ENCODE measurements at places on chromosomes 2 and 18. TPM values are rescaled to one million over a fixed set of nuclear protein-coding genes. Genes with fewer than 3 reads are reported as not detected.

DNA sequence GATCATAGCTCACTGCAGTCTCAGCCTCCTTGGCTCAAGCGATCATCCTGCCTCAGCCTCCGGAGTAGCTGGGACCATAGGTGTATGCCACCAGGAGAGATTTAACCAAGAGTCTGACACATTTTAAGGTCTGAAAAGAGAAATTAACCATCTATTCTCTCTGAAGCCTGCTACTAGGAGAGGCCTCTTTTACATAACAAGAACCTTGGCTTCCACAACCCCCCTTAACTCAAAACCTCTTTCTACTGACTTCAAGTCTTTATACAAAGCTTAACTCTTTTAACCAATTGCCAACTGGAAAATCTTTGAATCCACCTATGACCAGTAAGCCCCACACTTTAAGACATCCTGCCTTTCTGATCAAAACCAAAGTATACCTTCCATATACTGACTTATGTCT, 279.9 kb upstream of the CELF4 start:
- no peaks in the 10 kb centered on the region for H3K36me3 ChIP-seq
- DNase-seq: no peak
- no peak overlapping the region for H3K4me3 ChIP-seq

The DNAH6 gene
- 3.8 TPM for total RNA-seq

DNA sequence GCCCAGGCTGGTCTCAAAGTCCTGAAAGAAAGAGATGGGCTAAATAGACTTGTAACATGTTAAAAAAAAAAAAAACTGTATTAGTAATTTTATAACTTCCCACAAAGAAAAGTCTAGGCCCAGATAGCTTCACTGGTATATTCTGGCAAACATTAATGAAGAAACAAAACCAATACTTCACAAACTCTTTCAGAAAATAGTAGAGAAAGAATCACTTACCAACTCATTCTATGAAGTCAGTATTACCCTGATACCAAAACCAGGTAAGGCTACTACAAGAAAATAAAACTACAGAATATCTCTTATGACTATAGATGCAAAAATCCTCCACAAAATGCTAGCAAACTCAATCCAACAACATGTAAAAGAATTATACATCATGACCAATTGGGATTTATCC, 59.9 kb upstream of the ODC1 start:
- peaks cover 6% of the 10 kb centered on the region for H3K27me3 ChIP-seq
- H3K36me3 ChIP-seq: no peaks in the 10 kb centered on the region
- H3K4me1 ChIP-seq: no peaks in the 10 kb centered on the region
- no peak overlapping the region for H3K4me3 ChIP-seq

- H3K4me1 ChIP-seq: no peaks in the 10 kb centered on the region
- H3K27ac ChIP-seq: no peak overlapping the region
- no peaks in the 10 kb centered on the region for H3K27me3 ChIP-seq
- no peaks in the 10 kb centered on the region for H3K36me3 ChIP-seq
Measured at GRCh38 chr2:117190856-117191559, 623.5 kb upstream of the DDX18 start.

The ZC3H6 gene
- total RNA-seq: 5.5 TPM

The HOXD4 gene
- total RNA-seq: 37.0 TPM

The SULT1C4 gene
- total RNA-seq: 27.5 TPM

The FSIP2 gene
- 3.3 TPM for total RNA-seq

The KHK gene
- 28.4 TPM for total RNA-seq

DNA sequence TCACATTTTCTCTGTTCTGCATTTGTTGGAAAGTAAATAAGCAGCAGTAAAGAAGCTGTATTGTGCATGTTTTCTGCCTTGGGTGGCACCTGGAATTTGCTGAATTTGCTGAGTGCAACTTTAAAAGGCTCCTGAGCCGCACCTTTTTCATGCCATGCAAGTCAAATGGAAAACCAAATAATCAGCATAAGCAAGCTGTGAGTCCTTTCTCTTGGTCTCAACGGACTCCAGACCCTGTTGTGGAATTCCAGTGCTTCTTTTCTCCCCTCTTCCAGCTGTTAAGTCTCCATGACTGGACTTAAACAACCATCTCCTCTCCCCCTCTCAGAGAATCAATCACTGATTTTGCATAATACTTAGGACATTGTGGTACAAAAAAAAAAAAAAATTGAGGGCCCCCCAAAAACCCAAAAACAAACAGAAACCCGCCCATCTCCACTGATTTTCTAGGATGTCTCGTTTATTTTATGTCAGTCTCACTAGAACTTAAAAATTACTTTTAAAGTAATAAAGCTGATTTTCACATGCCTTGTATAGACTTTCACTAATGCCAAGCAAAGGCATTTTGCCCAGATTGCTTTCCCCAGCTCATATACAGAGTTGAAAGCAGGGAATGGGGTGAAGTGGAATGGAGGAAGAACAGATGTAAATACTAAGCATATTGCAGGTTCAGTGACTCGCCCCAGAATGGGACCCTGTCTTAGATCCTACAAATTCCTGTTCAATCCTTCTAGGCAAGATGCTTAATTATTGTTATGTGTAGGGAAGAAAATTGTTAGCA, 5.1 kb upstream of the CETN1 start:
- no peak for DNase-seq
- H3K4me3 ChIP-seq: no peak overlapping the region
- peak overlapping the region; percentile 10 for H3K27ac ChIP-seq

DNA sequence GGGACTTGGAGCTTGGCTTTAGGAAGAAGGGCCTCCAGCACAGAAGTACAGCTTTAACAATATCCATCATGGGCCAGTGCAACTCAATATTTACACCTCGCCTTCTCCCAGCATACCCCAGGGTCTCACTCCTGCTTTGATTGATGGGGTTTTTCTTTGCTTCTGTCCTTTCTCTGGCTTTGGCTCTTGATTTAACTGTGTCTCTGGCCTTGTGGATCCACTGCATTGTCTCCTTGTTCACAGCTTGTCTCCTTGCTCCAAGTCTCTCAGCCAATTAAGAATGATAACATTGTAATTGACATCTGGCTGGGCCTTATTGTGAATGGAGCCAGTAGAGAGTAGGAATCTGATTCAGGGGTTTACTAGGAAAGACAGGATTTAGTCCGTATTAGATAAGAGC, 1019.5 kb downstream of the TMEM182 start:
- DNase-seq: no peak
- H3K4me1 ChIP-seq: no peaks in the 10 kb centered on the region
- no peak overlapping the region for H3K27ac ChIP-seq
- H3K36me3 ChIP-seq: no peaks in the 10 kb centered on the region

DNA sequence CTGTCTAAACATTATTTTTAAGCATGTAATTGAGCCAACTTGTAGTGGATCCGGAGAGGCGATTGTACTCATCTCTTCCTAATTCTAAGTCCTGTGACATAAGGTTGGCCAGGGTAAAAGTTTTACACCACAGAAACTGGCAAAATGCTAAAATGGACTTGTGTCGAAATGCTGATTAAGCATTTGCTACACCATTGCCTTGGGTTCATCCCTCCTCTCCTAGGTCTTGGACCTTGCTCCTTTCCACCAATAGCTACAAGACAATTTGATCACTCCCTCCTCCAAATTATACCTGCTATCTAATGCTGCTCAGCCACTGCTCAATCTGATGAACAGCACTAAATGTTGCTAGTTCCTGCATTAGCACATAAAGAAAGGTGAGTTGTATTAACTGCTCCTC, 132.7 kb upstream of the EPC2 start:
- H3K4me3 ChIP-seq: no peak overlapping the region
- H3K27ac ChIP-seq: no peak overlapping the region
- peaks cover 5% of the 10 kb centered on the region for H3K36me3 ChIP-seq
- no peaks in the 10 kb centered on the region for H3K27me3 ChIP-seq
- DNase-seq: no peak

DNA sequence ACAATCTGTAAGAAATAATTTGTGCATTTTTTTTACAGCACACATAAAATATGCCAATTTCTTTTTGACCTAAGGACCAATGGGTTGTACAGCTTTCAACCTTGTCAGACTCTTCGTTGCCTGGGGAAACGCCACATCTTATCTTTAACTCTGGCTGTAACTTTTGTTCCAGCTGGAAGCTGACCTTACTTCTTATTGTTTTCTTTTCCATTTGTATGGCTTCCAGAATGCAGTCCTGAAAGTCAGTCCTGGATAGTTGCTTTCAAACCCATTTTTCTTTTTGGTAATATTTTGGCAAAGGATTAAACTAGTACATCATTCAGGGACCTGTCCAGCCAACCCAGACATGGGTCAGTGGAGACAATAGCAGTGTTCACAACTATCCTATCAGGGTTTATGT, 686.5 kb upstream of the CDH2 start:
- no peak overlapping the region for H3K4me3 ChIP-seq
- peaks cover 3% of the 10 kb centered on the region for H3K4me1 ChIP-seq
- no peak overlapping the region for H3K27ac ChIP-seq
- H3K27me3 ChIP-seq: no peaks in the 10 kb centered on the region
- no peaks in the 10 kb centered on the region for H3K36me3 ChIP-seq

GRCh38 chr18:51171625-51172259, 25.7 kb downstream of the MEX3C start:
- no peak for DNase-seq
- H3K36me3 ChIP-seq: peaks cover 25% of the 10 kb centered on the region
- no peaks in the 10 kb centered on the region for H3K27me3 ChIP-seq
- H3K4me1 ChIP-seq: peaks cover 10% of the 10 kb centered on the region
- H3K27ac ChIP-seq: no peak overlapping the region
- H3K4me3 ChIP-seq: no peak overlapping the region

DNA sequence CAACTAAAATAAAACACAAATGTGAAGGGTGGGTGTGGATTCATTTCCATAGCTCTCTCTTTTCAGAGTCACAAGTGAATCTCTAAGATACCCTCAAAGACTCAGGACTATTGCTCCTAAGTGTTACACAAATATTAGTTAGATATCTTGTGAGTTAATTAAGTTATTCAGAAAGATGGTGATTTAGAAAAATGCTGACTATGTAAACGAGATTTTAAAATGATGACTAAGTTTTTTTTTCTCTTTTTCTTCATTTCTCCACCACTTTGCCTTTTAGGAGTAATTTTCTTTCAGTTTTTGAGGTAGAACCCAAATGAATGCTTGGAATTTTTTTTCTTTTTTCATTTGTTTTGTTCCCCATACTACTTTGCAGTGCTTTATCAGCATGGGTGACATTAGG, 479.7 kb downstream of the SPAG16 start:
- no peaks in the 10 kb centered on the region for H3K27me3 ChIP-seq
- H3K4me3 ChIP-seq: no peak overlapping the region
- no peak overlapping the region for H3K27ac ChIP-seq

GRCh38 chr2:47015206-47015605, 99.6 kb upstream of the MCFD2 start:
- DNase-seq: no peak
- no peak overlapping the region for H3K27ac ChIP-seq
- H3K36me3 ChIP-seq: peaks cover 7% of the 10 kb centered on the region
- no peak overlapping the region for H3K4me3 ChIP-seq
- peaks cover 34% of the 10 kb centered on the region for H3K4me1 ChIP-seq

DNA sequence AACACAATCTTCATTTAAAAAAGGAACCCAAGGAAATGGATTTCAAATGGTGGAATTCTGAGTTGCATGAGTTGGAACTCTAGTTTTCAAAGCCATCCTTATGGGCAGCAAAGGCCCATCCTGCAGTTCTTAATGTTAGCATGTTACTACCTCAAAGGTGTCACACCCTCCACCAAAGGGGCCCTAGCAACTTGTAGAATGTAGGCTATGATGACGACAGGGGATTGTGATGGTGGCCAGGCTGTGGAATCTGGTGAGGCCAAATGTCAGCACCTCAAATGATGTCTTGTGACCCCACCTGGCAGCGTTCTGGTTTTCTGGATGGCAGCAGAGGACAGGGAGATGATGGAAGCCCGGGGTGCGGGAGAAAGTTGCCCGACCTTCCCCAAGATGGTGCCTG, at the start of gene TMEM247:
Gene TMEM247, plus strand, starts transcription at position 301 of the 400 bp plus-strand sequence.
- no peaks in the 10 kb centered on the region for H3K36me3 ChIP-seq
- no peak within 1 kb of the TSS for H3K27ac ChIP-seq
- peaks cover 11% of the 10 kb centered on the region for H3K27me3 ChIP-seq
- H3K4me1 ChIP-seq: no peaks in the 10 kb centered on the region
- no peak for DNase-seq

GRCh38 chr18:10064267-10064666, 150.5 kb downstream of the VAPA start:
- H3K36me3 ChIP-seq: no peaks in the 10 kb centered on the region
- no peaks in the 10 kb centered on the region for H3K27me3 ChIP-seq
- H3K4me1 ChIP-seq: peaks cover 58% of the 10 kb centered on the region

The SAG gene
- 0.43 TPM for total RNA-seq

DNA sequence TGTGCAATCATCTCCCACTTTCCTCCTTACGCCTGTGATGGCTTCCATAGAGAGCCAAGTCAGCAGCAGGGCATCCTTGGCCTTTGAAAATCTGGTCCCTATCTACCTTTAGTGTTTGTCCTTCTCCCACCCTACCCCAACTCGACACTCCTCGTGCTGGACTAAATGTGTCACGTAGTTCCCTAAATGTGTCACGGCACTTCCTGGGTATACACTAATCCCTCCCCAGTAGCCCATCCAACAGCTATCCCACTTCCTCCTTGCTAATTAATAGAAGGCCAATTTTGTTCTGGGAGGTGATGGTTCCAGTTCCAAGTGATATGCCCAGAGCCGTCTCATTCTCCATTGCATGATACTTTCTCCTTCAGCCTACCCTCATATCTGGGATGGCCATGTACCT, 36.5 kb upstream of the ZFP36L2 start:
- no peak overlapping the region for H3K27ac ChIP-seq
- no peak overlapping the region for H3K4me3 ChIP-seq
- no peak for DNase-seq
- H3K4me1 ChIP-seq: peaks cover 42% of the 10 kb centered on the region

The PPM1G gene
- total RNA-seq: 80.4 TPM

The PLEKHH2 gene
- total RNA-seq: 3.5 TPM

DNA sequence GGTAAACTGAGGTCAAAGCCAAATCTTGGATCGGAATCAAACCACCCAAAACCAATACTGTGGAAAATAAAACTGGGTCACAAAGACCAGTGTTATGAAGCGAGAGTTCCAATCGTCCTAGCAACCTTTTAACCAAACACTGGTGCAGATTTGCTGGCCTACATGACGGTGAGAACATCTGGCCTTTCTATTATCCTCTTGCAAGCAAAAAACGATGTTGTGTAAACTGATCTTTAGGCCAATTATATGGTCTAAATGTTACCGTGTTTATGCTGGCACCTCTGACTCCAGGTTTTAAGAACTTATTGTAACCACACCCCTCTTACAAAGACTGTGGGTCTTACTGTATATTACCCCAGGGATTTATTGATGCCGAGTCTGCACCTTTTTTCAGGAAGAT, 145.9 kb downstream of the GFPT1 start:
- H3K4me1 ChIP-seq: peaks cover 17% of the 10 kb centered on the region
- no peak overlapping the region for H3K4me3 ChIP-seq
- peaks cover 32% of the 10 kb centered on the region for H3K36me3 ChIP-seq
- no peaks in the 10 kb centered on the region for H3K27me3 ChIP-seq
- no peak for DNase-seq
- H3K27ac ChIP-seq: no peak overlapping the region

All from type B pancreatic cell (in vitro differentiated cells).